ENCODE measurements at places on chromosomes 12 and 14.

- H3K36me3 ChIP-seq = no peaks in the 10 kb centered on the region
- H3K4me3 ChIP-seq = no peak overlapping the region
- no peak overlapping the region for H3K27ac ChIP-seq
- no peaks in the 10 kb centered on the region for H3K27me3 ChIP-seq
These were observed 22.8 kb upstream of the DHRS4 start for GRCh38 chr14:23930742-23931141.

DNA sequence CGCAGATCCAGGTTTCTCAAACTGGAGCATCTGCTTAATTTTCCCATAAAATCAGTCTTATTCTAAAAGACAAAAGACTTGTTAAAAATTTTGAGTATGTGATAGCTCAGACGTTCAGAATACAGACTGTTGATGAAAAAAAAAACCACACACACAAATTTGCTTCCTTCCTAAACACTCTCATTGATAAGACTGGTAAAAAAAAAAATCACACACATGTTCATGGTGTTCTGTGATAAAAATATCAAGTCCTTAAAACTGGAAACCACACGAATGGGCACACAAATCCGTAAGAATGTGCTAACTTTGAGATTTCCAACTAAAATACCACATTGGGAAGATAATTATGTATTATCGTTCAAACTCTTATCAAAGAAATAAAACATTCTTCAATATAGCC is 6.7 kb upstream of the ARID4A start:
- no peak overlapping the region for H3K27ac ChIP-seq
- peaks cover 19% of the 10 kb centered on the region for H3K4me1 ChIP-seq
- DNase-seq = no peak
- no peak overlapping the region for H3K4me3 ChIP-seq

DNA sequence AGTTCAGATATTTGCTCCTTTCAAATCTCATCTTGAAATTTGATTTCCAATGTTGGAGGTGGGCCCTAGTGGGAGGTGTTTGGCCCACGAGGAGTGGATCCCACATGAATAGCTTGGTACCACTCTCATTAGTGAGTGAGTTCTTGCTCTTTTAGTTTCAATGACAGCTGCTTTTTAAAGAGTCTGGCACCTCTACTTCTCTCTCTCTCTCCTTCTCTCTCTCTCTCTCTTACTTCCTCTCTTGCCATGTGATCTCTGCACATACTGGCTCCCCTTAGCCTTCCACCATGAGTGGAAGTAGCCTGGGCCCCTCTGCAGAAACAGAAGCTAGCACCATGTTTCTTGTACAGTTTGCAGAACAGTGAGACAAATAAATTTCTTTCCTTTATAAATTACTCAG is 25.1 kb downstream of the GPR65 start:
- no peaks in the 10 kb centered on the region for H3K4me1 ChIP-seq
- no peak for DNase-seq
- H3K4me3 ChIP-seq = no peak overlapping the region
- H3K36me3 ChIP-seq = no peaks in the 10 kb centered on the region

- H3K27me3 ChIP-seq = no peaks in the 10 kb centered on the region
- H3K27ac ChIP-seq = no peak overlapping the region
- H3K4me1 ChIP-seq = no peaks in the 10 kb centered on the region
- no peak for DNase-seq
These were observed 211.6 kb downstream of the FBXL14 start for GRCh38 chr12:1382826-1383225.

DNA sequence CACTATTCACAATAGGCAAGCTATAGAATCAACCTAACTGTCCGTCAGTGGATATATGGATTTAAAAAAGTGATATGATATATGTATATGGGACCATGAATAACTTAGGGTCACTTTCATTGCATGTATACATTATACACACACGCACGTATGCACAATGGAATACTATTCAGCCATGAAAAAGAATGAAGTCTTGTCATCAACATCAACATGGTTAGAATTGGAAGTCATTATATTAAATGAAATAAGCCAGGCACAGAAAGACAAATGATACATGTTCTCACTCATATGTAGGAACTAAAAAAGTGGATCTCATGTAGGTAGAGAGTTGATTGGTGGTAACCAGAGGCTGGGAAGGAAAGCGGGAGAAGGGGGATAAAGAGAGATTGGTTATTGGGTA is 234.3 kb downstream of the VRK1 start:
- no peak for DNase-seq
- peaks cover 33% of the 10 kb centered on the region for H3K27me3 ChIP-seq
- no peak overlapping the region for H3K27ac ChIP-seq
- H3K4me3 ChIP-seq = no peak overlapping the region
- no peaks in the 10 kb centered on the region for H3K4me1 ChIP-seq

- DNase-seq = no peak
- H3K36me3 ChIP-seq = peaks cover 69% of the 10 kb centered on the region
- H3K27me3 ChIP-seq = no peaks in the 10 kb centered on the region
- no peak overlapping the region for H3K4me3 ChIP-seq
These were observed 13.1 kb downstream of the P2RX2 start for GRCh38 chr12:132631666-132632065.

DNA sequence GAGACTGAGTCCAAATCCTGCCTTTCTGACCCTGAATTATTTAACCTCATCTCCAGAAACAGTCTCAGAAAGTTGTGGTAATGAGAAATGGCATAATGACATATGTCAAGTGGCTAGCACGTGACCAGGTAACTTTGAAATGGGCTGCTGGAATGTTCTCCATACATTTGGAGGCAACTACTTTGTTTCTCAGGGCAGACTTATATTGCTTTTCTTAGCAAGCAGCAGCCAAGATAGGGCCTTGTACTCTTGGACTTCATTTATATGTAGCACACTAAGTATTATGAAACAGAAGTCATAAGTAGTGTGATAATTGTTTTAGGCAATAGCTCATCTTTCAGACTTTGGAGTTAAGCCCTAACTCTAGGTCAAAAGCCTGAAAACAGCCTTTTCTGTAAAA is 494.7 kb downstream of the NPAS3 start:
- no peaks in the 10 kb centered on the region for H3K27me3 ChIP-seq
- no peak overlapping the region for H3K4me3 ChIP-seq
- peaks cover 6% of the 10 kb centered on the region for H3K4me1 ChIP-seq
- no peaks in the 10 kb centered on the region for H3K36me3 ChIP-seq

DNA sequence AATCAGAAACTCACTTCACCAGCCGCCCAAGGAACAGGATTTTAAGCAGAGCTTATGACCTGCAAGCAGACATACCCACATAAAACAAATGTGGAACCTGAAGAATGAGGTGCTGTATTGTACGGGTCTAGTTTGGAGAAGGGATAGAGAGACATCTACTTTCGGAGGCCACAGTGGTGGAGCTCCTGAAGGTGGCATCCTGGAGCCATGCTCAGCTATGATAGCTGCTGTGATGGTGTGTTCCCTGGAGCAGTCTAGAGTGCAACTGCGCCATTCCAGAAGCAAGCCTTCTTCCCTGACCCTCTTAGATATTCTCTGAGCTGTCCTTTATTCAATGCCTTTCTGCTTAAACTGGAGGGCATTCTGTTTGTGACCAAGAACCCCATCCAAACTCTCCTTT is 402.6 kb downstream of the FUT8 start:
- no peaks in the 10 kb centered on the region for H3K27me3 ChIP-seq
- H3K27ac ChIP-seq = no peak overlapping the region
- no peaks in the 10 kb centered on the region for H3K36me3 ChIP-seq

- no peaks in the 10 kb centered on the region for H3K4me1 ChIP-seq
- no peaks in the 10 kb centered on the region for H3K36me3 ChIP-seq
- no peak overlapping the region for H3K4me3 ChIP-seq
- peaks cover 15% of the 10 kb centered on the region for H3K27me3 ChIP-seq
These were observed 191.2 kb upstream of the DIO3 start for GRCh38 chr14:101369916-101370592.

- no peak for DNase-seq
- no peak overlapping the region for H3K4me3 ChIP-seq
- no peaks in the 10 kb centered on the region for H3K36me3 ChIP-seq
- H3K4me1 ChIP-seq = no peaks in the 10 kb centered on the region
- H3K27ac ChIP-seq = no peak overlapping the region
- H3K27me3 ChIP-seq = no peaks in the 10 kb centered on the region
These were observed 253.1 kb downstream of the ANO2 start for GRCh38 chr12:5691943-5692342.

DNA sequence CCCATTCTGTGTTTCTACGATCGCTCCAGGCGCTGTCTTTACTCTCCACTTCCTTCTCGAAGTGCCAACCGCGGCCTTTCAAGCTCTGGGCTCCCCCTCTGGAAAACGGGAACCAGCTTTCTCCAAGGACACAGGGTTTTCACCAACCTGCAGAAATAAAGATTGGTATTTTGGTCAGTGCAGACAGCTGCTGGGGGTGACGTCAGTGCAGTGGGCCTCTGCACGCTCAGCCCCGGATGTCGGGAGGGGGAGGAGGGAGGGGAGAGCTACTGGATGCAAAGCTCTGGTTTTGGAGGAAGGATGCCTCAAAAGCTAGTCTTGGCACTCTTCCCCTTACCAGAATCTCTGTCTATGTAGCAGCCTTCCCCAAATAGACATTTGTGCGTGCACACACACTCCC is 19.9 kb downstream of the HRK start:
- no peak overlapping the region for H3K4me3 ChIP-seq
- H3K4me1 ChIP-seq = peaks cover 9% of the 10 kb centered on the region
- H3K27ac ChIP-seq = no peak overlapping the region
- H3K27me3 ChIP-seq = no peaks in the 10 kb centered on the region

DNA sequence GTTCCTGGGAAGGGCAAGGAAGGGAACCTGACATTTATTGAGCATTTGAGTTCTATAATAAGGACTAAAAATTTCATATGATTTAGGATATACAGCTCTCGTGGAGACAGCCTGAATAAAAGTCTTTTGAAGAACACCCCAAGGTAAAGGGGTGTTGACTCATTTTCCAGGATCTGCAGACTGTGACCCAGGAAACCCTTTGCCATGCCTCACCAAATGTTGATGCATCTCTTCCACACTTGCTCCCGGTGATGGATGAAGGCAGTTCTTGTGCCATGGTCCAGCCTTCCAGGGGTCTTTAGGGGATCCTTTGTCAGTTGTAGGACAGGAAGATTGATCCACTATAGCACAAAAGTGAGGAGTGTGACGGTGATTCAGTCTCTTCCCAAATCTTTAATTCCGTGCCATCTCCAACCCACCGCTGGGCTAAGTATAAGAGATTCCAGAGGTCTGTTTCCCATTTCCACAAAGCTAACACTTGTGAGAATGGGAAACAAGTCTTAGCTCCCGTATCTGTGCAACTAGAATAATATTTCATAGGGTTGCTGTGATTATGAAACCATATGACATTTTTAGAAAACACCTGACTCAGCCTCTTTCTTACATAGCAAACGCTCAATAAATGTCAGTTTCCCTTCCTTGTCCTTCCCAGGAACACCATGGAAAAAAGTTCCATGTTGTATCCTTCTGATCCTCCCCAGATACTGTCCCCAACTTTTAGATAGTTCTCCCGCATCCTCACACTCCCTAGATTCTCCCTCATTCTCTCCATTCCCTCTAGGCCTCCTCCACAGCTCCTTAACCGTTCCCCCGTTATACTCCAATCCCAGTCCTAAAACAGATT is 836 bp downstream of the AAAS start:
- H3K4me1 ChIP-seq = no peaks in the 10 kb centered on the region
- H3K36me3 ChIP-seq = peaks cover 39% of the 10 kb centered on the region
- no peaks in the 10 kb centered on the region for H3K27me3 ChIP-seq
- H3K4me3 ChIP-seq = peak overlapping the region; percentile 73

GRCh38 chr14:105010891-105011291 is 10.0 kb downstream of the CDCA4 start:
- DNase-seq = no peak
- peaks cover 94% of the 10 kb centered on the region for H3K36me3 ChIP-seq

GRCh38 chr12:29492891-29493290 is 4.6 kb downstream of the OVCH1 start:
- no peaks in the 10 kb centered on the region for H3K36me3 ChIP-seq
- H3K4me3 ChIP-seq = no peak overlapping the region
- no peak overlapping the region for H3K27ac ChIP-seq
- H3K27me3 ChIP-seq = no peaks in the 10 kb centered on the region
- H3K4me1 ChIP-seq = no peaks in the 10 kb centered on the region
- no peak for DNase-seq

DNA sequence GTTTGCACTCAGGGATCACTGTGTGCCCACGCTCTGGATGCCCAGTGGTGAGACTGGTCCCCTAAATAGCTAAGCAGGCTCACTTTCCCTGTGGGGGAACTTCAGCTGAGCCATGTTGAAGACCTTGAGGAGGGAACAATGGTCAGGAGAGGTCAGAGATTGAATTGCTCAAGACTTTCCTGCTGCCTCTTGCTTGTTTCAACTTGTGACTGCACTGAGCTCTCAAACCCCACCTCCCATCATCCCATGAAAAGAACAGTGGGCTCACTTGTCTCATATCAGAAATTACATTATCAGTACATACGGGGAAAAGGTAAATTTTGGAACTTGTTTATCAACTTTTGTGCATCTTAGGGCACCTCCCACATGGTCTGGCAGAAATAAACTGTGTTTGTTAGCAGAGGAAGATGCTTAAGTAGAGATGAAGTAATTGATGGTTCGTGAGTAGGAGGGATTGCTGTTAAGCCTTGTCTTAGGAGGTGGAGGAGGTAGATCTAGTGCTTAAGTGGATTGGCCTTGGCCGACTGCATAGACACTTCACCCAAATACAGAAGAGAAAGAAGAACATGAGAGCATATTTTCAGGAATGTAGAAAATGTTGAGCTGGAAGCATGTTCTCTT is 15.0 kb upstream of the SERPINA1 start:
- peaks cover 24% of the 10 kb centered on the region for H3K4me1 ChIP-seq
- no peaks in the 10 kb centered on the region for H3K36me3 ChIP-seq
- no peak overlapping the region for H3K27ac ChIP-seq

DNA sequence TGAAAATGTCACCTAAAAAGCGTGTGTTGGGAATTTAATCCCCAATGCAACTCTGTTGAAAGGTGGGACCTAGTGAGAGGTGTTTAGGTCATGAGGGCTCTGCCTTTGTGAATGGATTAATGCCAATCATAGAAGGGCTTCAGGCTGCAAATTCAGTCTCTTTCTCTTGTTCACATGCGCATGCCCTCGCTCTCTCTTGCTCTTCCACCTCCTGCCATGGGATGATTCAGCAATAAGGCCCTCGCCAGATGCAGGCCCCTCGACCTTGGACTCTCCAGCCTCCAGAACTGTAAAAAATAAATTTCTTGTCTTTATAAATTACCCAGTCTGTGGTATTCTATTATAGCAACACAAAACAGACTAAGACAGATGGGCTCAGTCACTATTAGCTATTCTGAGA is 55.4 kb downstream of the PLXNC1 start:
- no peaks in the 10 kb centered on the region for H3K27me3 ChIP-seq
- no peak overlapping the region for H3K27ac ChIP-seq
- no peak overlapping the region for H3K4me3 ChIP-seq
- H3K4me1 ChIP-seq = peaks cover 26% of the 10 kb centered on the region

DNA sequence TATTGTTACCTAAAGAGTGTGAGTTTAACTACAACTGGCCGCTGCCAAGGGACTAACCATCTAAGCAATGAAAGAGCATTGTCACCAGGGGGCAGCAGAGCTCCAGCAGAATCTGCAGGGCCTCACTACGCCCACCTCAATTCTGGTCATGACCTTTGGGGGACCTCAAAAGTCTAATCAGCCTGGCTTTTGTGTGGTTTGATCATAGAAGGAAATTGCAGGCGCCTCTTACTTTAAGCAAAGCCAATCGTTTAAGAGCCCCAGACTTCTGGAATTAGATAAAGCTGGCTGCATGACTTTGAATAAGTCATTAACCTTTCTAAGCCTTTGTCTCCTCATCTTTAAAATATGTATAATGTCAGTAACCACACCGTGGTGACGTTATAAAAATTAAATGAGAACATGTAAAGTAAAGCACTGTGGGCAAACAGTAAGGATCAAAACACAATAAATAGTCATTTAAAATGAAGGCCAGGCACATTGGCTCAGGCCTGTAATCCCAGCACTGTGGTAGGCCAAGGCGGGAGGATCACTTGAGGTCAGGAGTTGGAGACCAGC is 58.6 kb downstream of the TBX3 start:
- H3K27me3 ChIP-seq = no peaks in the 10 kb centered on the region
- no peak for DNase-seq
- H3K27ac ChIP-seq = no peak overlapping the region
- H3K4me1 ChIP-seq = no peaks in the 10 kb centered on the region
